ENCODE measurements at places on chromosomes 13 and 19. TPM values are rescaled to one million over a fixed set of nuclear protein-coding genes. Genes with fewer than 3 reads are reported as not detected.

TSEN34 gene
- 24.6 TPM for total RNA-seq

CDC42EP5 gene
- 52.8 TPM for total RNA-seq

TEX101 gene
- not detected for total RNA-seq

CGB8 gene
- total RNA-seq, result not detected

ADGRE1 gene
- total RNA-seq, result 0.42 TPM

ZNF728 gene
- total RNA-seq, result 6.4 TPM

CLEC17A gene
- not detected for total RNA-seq

CEACAM20 gene
- total RNA-seq, result not detected

NTF4 gene
- total RNA-seq, result not detected

HCN2 gene
- 0.19 TPM for total RNA-seq

FGF21 gene
- total RNA-seq, result not detected

- no peak for DNase-seq
Measured at GRCh38 chr19:2590630-2591399, 111.7 kb downstream of the GNG7 start.

GRCh38 chr19:15022752-15023151 lies 26.5 kb upstream of the CASP14 start:
- DNase-seq, result no peak

- DNase-seq, result no peak
Measured at GRCh38 chr13:63864171-63864902, 2448.7 kb upstream of the PCDH20 start.

GRCh38 chr19:45152504-45153338 lies 8.1 kb downstream of the NKPD1 start:
- no peak for DNase-seq

- peak; percentile 35 for DNase-seq
Measured at GRCh38 chr19:35444735-35445134, 3.3 kb upstream of the FFAR2 start.

- DNase-seq, result no peak
Measured at GRCh38 chr19:54352546-54352945, 12.2 kb downstream of the LAIR1 start.

- no peak for DNase-seq
Measured at GRCh38 chr19:47628078-47628771, 19.3 kb downstream of the BICRA start.

DNA sequence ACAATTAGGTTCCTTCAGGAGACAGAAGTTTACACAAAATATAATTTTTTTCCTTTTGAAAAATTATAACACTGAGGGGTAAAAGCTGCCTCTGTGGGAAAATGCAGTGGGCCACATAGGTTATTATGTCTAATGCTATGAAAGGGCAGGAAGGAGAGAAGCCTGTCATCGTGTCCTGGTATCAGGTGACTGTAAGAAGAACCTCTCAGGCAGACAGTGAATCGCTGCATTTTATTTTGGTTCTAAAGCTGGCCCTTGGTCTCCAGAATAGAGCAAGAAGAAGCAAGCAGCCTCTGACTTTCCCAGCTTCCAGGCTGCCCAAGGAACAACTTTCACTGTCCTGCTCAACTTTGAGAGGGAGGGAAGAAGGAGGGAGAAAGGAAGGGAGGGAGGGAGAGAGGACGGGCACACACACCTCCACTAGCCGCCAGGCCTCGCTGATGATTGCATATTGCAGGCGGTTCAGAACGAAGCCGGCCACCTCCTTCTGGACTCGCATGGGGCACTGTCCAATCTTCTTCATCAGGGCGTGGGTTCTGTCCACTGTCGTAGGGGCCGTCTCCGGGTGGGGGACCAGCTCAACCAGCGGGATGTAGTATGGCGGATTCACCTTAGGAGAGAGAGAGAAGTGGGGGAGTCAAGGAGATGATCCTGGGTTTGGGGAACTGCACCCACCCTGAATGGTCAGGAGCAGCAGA lies 93.8 kb downstream of the CRYL1 start:
- DNase-seq, result no peak

DNA sequence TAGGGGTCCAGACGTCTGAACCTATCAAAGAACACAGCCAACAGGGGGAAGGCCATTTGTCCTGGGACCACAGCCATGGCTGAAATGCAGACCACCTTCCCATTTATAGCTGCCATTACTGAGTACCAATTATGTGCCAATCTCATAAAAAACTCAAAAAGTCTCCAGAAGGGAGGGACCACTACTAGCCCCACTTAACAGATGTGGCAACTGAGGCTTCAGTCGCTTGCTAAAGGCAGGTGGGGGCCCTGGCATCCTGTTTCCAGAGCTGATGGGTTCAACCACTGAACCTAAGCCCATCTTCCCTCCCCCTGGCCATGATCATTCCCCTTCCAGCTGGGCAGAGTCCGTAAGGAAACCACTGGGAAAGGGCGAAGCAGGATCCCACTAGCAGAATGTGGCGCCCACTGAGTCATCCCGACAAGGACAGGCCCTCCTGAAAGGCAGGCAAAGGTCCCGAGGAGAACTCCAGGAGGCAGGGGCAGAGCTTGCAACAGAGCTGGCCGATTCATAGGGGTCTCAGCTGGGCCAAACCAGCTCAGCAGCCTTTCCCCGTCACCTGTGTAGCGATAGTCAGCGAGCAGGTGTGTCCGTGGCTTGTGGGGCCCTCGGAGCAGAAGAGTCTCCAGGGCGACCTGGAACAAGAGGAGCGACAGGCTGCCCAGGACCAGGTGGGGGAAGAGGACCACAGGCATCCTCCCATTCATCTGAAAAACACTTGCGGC lies 14.3 kb upstream of the NAPA start:
- no peak for DNase-seq

DNA sequence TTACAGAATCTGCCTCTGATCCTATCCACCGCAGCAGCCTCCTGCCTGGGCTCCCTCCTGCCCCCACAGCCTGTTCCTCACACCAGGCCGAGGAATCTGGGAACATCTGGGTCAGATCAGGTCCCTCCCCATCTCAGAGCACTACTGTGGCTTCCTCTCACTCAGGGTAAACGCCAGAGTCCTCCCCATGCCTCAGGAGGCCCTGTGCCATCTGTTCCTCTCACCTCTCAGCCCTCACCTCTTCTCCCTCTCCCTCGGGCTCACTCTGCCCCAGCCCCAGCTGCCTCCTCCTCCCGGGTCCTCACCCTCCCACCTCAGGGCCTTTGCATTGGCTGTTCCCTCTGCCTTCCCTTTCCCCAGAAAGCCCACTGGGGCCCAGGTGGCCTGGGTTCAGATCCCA lies 18.2 kb downstream of the FCGBP start:
- no peak for DNase-seq

DNA sequence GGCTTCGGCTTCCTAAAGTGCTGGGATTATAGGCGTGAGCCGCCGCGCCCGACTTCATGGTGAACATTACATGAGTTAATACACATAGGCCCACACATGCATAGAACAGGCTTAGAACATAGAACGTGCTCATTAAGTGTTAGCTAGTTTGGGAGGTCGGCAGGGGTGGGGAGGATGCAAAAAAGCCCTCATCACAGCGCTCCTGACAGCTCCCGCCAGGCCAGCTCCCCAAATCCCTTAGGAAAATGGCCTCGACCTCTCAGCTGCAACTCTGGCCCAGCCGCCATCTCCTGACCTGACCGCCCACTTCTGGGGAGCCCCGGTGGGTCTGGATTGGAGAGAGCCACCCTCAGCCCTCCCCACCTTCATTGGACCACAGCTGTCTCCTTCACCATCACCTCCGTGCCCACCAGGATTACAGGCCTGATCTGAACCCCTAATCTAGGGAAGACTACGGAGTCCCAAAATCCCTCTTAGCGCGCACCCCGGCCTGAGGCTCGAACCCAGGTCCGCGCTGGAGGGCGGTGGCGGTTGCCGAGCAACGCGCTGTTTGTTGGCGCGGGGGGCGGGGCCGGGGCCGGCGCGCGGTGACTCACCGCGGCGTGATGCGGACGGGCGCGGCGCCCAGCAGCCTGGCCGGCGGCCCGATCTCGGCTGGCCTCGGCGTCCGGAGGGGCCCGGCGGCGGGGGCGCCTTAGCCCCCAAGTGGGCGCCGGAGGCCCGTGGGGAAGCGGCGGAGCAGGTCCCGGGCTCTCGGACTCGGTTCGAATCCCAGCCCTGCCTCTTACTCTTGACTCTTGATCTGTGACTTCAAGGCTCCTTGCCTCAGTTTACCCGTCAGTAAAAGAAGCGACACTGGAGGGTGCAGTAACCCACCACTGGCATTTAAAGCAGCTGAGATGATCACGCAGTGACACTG lies 26.7 kb upstream of the NANOS3 start:
- DNase-seq, result peak; percentile 89

- DNase-seq, result no peak
Measured at GRCh38 chr13:59738921-59739320, 424.8 kb downstream of the DIAPH3 start.

GRCh38 chr13:78709028-78709427 lies 50.1 kb upstream of the OBI1 start:
- DNase-seq, result no peak

DNA sequence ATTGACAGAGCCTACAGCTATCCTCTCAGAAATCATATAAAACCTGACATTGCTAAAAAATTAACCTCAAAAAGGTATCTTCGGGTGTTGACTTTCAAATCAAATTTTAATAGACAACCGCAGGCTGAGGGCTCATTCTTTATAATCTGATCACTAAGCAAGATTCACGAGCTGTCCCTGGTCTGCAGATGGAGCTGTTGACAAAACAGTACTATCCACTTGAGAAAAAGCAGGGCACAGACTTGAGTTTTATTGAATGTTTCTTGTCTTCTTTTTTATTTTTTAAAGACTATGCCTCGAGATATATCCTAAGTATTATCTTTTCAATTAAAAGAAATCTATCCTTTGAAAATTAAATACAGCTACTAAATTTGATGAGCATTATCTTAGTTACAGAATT lies 540.5 kb downstream of the PCDH9 start:
- no peak for DNase-seq

GRCh38 chr19:351976-352625 lies 7.5 kb upstream of the MIER2 start:
- peak; percentile 66 for DNase-seq

- DNase-seq, result no peak
Measured at GRCh38 chr13:39350461-39350881, 252.5 kb downstream of the LHFPL6 start.

- no peak for DNase-seq
Measured at GRCh38 chr13:100280681-100281080, 191.8 kb downstream of the PCCA start.

GRCh38 chr19:45852145-45852750 lies 10.7 kb downstream of the SYMPK start:
- no peak for DNase-seq

DNA sequence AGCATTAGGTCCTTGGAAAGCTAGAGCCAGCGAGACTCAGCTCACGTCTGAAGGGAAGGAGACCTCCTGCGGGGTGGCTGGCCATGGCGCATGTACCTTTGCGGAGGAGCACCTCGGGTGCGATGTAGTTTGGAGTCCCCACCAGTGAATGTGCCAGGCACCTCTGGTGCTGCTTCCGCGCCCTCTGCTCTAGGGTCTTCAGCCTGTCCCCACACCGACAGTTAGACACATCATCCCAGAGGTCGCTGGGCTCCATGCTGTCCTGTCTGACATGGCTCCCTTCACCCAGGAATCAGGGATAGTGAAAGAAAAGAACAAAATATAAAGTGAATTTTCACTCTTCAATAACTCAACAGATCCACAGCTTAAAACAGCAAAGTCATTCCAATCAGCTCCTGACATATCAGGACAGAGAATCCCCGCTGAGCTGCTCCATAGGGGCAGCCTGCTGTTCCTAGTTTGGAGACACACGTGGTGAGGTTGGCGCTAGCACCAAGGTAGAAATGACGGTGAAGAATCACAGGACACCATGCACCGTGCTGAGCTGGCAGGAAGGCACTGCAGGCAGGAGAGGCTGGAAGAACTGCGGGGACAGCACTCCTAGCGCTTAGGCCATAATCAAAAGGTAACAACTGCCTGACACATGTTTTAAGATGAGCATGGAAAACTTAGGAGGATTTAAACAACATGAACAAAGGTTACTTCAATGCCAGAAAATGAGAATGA lies 79.0 kb upstream of the XPO4 start:
- no peak for DNase-seq

- no peak for DNase-seq
Measured at GRCh38 chr13:40618581-40619478, 47.6 kb downstream of the FOXO1 start.
